Activated naive CD4-positive, alpha-beta T cell treated with anti-CD3 and anti-CD28 coated beads, Interleukin-2, amount 50 U/mL, for 72 hours (primary cell): ENCODE measurements at places on chromosomes 5 and 9.

DNA sequence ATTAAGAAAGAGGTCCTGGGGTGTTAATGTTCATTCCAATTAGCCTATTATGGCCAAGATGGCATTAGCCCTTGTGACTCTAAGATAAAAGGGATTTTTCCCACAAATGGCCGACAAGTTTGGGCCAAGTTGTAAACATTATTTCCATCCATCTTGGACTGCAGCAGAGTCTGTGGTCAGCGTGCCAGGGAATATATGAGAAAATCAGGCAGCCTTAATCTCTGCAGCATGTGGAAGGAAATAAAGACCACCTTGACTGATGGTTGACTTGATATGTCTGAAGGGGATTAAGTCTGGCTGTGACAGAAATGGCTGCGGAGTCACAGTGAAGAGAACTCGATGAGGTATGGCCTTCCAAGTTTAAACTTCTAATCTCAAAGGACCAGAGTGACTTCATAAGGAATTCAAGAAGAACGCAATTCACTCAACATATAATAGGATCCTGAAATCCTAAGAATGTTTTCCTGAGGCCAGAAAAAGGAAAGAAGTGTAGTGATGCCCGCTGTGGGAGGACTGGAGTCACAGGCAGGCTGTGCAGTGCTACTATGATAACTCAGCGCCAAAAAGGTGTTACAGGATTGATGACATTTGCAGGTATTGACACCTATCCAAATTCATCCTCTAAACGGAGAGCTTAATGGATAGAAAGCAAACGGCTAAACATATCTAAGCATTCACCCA, 287.1 kb downstream of the SEC61B start:
- DNase-seq: no peak

- DNase-seq: no peak
These were observed 647 bp downstream of the PDE8B start for GRCh38 chr5:77210964-77211690.

GRCh38 chr5:109857405-109858031, 167.8 kb downstream of the MAN2A1 start:
- no peak for DNase-seq

DNA sequence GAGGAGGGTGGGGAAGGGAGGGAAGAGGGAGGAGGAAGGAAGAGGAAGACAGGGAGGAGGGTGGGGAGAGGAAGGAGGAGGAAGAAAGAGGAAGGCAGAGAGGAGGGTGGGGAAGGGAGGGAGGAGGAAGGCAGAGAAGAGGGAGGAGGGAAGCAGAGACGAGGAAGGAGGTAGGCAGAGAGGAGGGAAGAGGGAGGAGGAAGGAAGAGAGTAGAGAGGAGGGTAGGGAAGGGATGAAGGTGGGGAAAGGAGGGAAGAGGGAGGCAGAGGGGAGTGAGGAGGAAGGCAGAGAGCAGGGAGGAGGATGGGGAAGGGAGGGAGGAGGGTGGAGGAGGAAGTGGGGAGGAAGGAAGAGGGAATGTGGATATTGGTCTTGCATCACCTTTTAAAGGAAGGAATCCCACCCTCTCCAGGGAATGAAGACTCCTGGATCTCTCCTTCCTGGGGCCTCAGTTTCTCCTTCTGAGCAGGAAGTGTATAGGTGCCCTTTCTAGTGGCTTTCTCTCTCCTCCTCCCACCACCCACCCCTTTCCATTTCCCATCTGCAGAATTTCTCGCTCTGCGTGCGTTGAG, 188.9 kb upstream of the ZNF618 start:
- DNase-seq: no peak

DNA sequence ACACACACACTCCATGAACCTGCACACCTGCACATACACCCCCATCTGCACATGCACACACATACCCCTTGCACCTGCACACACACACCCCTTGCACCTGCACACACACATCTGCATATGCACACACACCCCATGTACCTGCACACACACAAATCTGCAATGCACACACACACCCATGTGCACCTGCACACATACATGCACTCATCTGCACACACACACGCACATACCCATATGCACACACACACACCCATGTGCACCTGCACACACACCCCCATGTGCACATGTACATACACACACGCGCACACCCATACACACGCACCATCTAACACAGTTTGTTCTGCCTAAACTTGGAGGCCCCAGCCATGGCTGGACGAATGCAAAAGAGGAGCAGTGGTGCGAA, 115.9 kb upstream of the SARDH start:
- DNase-seq: no peak
